Femur (tissue), 1 donor: ENCODE measurements at places on chromosomes 7 and 10.

DNA sequence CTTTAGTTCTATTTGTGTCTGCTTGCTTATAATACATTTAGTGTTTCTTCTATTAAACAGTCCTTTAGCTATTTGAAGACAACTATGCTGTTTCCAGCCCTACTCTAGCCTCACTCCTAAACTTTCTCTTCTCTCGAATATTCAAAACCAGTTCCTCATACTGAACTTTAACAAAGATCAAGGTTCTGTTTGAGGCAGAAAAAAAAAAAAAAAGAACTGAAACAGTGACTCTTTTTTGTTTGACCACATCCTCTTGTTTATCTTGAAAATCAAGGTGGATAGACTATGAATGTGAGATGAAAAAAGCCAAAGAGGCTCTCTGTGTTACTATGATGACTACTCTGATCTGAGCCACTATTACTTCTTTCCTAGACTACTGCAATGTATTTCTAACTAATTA, 154.3 kb downstream of the ZNF365 start:
- no peak for DNase-seq

GRCh38 chr7:155274633-155275355, 22.9 kb upstream of the INSIG1 start:
- DNase-seq = no peak

DNA sequence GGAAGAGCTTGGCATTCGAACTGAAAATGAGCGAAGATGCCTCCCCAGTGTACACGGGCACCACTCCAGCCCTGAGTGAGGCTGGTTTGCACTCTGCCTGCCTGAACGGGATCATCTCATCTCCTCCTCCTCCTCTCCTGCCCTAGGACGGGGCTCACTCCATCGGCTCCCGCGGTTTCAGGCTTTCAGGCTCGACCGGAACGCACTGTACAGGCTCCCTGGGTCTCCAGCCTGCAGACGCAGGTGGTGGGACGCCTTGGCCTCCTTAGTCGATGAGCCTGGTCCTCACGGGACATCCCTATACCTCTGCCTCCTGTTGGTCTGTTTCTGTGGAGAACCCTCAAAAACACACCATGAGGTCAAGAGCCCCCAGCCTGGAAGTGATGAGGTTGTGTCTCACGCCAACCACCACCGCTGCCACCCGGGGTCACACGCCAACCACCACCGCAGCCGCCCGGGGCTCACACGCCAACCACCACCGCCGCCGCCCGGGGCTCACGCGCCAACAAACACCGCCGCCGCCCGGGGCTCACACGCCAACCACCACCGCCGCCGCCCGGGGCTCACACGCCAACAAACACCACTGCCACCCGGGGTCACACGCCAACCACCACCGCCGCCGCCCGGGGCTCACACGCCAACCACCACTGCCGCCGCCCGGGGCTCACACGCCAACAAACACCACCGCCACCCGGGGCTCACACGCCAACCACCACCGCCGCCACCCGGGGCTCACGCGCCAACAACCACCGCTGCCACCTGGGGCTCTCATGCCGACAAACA, 56.3 kb downstream of the FOXL3 start:
- no peak for DNase-seq

DNA sequence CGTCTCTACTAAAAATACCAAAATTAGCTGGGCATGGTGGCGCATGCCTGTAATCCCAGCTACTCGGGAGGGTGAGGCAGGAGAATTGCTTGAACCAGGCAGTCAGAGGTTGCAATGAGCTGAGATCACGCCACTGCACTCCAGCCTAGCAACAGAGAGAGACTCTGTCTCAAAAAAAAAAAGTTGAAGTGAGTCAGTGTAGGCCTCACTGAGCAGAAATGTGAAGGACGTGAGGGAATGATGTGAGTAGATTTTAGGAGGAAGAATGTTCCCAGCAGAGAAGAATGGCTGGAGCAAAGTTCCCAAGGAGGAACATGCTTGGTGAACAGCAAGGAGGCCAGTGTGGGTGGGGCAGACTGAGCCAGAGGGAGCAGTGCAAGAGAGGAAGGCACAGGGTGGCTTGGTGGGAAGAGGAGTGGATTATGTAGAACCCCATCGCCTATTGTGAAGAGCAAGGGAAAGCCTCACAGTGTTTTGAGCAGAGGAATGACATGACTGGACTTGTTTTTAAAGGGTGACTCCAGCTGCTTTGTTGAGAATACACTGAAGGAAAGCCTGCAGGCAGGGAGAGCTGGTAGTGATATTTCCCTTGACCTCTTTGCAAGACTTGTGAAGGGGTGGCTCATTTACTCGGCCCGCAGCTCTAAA, 708.7 kb downstream of the SUGCT start:
- DNase-seq = no peak

- no peak for DNase-seq
These were observed 493.1 kb downstream of the REEP3 start for GRCh38 chr10:64014281-64014680.

- DNase-seq = peak; percentile 29
These were observed 38.1 kb upstream of the PIK3AP1 start for GRCh38 chr10:96758423-96758822.

DNA sequence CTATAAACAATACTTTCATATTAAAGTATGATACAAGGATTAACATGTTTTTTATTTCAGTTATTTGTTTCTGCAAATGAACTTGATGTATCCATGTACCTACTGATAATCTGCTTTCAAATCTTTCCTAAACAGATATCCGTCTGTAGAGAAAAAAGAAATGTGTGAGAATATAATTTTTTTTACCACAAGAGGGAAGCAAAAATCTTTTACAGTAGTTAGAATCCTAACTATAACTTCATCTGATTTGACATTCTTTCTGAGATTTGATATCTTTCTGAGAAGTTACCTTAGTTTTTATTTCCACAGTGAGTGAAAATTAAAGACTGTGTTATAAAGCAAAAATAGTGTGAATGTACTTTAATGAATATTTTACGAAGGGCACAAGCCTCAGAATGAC, 203.9 kb upstream of the PCLO start:
- DNase-seq = no peak

DNA sequence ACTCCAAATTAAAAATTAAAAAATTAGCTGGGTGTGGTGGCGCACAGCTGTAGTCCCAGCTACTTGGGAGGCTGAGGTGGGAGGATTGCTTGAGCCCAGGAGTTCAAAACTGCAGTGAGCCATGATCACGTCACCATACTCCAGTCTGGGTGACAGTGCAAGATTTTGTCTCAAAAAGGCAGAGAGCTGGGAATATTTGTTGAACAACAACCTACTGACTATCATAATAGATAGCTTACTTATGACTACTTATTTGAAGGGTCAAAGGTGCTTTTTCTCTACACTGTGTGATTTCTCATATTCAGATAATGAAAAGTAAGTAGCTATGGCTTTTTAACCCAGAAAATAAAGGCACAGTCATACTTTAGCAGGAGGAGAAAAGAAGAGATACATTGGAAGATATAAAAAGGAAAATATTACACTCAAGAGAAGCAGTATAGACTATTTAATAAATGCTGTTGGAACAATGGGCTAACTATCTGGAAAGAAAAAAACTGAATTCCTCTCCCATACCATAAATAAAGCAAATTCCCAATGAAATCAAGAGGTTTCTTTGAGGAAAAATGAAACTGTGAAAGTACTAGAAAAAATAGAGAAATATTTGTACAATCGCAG, 6.7 kb downstream of the GSDME start:
- no peak for DNase-seq

- DNase-seq = peak; percentile 20
These were observed 219.6 kb downstream of the PHF14 start for GRCh38 chr7:11193131-11193867.

GRCh38 chr10:47243791-47244190, 56.2 kb upstream of the GDF10 start:
- DNase-seq = no peak

GRCh38 chr10:52316500-52316899, 2.4 kb downstream of the DKK1 start:
- DNase-seq = no peak

- peak; percentile 81 for DNase-seq
These were observed 35.8 kb upstream of the LYZL1 start for GRCh38 chr10:29252811-29253689.

GRCh38 chr7:138066954-138067394, 9.3 kb upstream of the AKR1D1 start:
- DNase-seq = no peak

DNA sequence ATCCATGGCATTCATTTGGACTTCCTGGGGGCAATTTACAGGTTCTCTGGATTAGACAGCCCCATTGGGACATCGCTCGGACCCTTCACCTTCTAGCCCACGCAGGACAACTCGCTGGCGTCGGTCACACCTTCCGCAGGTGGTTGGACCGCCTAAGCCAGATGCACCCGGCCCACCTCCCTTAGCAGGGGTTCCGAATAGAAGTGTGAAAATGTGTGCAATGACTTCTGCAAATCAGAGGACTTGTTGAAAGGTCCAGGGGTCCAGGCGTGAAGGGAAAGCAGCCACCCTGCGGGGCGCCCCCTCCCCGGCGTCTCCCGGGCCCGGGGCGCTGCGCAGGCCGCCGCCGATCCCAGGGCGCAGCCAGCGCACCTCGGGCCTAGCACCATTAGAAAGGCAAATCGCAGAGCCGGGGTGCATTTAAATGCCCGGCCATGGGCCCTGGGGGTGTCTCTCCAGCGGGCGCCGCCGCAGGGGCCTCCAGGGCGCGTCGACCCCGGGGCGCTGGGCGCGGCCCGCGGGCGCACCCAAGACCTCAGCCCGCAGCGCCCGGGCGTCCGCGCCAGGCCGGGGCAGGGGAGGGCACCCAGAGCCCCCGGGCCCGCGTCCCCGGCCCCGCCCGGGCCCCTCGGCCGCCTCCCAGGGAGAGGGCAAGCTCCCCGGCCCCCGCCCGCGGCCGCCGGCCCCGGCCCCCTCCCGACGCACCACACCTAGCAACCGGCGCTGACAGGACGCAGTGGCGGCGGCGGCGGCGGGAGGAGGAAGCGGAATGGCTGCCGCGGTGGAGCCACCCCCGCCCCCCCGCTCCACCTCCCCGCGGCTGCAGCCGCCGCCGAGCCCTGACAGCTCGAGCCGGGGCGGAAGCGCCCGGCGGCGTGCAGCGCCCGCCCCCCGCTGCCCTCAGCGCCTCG, 1.2 kb downstream of the JAZF1 start:
- peak; percentile 80 for DNase-seq

DNA sequence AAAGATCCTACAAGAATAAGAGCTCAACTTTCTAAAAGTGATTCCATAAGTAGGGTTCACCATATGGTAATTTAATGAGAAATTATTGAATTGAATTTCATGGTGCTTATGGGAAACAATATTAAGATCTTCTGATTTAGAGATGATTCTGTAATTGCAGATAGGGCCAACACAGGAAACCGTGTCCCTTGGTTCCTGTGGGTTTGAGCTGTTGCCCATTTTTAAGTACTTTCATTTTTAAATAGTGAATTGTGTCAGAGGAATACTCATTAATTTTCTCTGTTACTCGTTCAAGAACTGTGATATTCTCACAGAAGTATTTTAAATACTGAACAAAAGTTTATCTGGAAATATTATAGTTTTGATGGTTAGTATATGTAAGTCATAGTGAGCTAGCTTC, 129.2 kb downstream of the SRI start:
- DNase-seq = no peak

DNA sequence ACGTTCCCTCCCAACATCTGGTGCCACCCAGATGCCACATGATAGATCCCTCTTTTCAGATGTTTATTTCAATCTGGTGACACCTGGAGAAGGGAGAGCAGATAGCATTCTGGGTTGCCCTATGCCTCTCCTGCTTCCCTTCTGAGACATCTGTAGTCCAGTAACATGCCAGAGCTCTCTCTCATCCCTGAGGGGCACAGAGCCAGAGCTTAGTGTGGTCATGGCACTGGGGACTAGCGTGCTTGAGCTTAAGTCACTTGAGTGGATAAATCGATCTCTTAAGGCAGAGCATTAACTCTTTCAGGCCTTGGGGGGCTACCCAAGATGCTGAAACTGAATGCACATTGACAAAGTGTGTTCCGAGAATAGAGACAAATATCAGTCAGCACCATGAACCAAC, 47.9 kb downstream of the WNT2 start:
- DNase-seq = no peak

- no peak for DNase-seq
These were observed 6.1 kb downstream of the CYP2W1 start for GRCh38 chr7:988963-989529.

- DNase-seq = no peak
These were observed 74.7 kb downstream of the CXCL12 start for GRCh38 chr10:44309939-44310761.

DNA sequence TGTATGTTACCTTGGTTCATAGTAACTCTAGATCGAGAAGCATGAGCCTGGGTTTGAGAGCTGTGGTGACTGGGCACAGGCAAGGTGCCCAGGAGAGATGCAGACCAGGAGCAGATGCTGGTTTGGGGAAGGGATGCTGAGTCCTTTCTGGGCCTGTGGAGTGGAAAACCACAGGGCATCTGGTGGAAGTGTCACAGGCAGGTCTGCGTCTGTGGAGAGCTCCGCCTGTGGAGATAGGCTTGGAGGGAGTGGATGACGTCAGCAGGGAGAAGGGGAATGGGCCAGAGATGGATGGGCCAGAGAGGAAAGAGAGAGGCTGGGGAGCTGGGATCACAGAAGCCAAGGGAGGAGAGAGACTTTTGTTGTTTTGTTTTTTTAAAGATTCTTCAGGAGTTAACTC, 14.8 kb downstream of the CYP26A1 start:
- no peak for DNase-seq

DNA sequence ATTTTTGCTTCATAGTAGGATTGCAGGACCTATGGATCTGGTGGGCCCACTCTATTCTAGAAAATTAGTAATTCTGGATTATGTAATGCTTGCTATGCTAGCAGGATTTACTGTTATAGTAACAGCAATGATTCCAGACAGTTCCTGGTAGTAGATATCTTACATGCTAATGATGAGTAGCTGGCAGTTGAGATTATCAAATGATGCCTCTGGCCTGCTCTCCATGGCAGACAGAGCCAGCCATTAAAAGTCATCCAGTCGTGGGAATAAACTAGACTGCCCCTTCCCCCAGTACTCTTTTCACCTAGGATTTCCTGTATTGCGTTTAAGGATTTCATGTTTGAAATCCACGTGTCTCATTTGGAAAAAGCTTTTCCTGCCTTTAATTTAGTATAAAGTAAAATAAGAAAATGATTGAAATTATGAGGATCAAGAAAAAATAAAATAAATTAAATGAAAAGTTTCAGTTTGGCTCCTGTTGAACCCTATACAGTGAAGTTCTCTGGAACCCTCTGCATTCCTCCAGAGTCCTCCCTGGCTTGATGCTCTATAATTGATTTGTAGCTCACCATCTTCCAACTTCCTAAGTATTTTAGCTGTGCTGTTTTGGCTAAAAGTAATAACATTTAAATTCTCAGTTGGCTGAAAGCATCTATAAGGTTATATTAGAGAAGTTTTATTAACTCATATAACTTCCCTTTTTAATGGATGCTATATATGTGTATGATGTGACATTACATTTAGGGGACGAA, 14.6 kb downstream of the UMAD1 start:
- DNase-seq = no peak

DNA sequence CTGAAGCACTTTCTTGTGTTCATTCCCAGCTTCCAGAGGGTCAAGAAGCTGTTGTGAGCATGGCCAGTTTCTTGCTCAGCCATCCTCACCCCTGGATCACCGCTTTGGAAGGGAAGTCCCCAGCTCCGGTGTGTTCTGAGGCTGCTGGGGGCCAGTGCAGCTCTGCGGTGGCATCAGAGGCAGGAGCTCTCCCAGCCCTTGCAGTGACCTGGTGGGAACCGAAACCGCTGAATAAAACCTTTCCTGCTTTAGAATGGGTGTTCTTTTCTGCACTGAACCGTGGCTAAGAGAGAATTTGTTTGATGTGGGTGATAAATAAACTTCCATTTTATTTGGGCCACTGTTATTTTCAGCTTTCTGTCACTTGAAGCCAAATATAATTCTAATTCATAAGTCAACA, 450.9 kb upstream of the VSTM2A start:
- no peak for DNase-seq
